Epithelial cell of prostate (primary cell): ENCODE measurements at places on chromosomes 13 and 19.

GRCh38 chr13:41456768-41457588 lies at the start of gene RGCC:
Gene RGCC (plus strand): TSS chr13:41457550. CDS start chr13:41457708, 158 bp downstream.
- DNase-seq = no peak

DNA sequence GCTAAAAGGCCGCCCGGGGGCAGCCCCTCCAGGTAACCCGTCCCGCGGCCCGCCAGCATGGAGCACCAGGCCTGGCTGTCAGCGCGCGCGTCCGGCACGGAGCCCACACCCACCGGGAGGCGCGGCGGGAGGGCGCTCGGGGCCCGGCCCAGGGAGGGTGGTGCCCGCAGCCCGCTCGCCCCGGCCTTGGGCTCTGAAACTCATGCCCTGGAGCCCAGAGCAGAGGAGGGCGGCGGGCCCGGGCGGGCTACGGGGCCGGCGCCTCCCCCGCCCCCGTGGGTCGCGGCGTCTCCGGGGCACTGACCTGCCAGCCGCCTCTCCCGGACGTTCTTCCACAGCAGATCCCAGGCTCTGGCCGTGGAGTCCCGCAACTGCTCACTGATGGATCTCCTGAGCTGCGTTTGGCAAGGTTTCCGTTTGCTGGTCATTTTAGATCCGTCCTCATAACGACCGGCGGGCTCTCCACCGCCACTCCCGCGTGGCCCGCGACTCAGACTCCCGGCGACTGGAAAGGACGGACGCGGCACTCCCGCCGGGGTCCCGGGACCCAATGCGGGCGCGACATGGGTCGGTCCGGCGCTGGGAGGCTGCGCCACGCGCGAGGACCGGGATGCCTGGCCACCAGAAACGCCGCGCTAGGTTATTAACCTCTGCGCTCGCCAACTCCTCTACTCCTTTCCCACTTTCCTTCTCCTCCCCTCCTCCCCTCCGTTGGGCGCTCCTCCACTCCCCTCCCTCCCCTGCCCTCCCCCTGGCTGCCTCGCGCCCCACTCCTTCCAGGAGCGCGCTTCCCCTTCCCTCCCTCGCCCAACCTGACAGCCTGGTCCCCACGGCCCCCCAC lies 64.7 kb upstream of the STARD13 start:
- DNase-seq = no peak

- DNase-seq = no peak
These were observed 21.8 kb downstream of the EVI5L start for GRCh38 chr19:7851623-7852500.

GRCh38 chr13:87302931-87303330 lies 368.2 kb upstream of the SLITRK5 start:
- no peak for DNase-seq

DNA sequence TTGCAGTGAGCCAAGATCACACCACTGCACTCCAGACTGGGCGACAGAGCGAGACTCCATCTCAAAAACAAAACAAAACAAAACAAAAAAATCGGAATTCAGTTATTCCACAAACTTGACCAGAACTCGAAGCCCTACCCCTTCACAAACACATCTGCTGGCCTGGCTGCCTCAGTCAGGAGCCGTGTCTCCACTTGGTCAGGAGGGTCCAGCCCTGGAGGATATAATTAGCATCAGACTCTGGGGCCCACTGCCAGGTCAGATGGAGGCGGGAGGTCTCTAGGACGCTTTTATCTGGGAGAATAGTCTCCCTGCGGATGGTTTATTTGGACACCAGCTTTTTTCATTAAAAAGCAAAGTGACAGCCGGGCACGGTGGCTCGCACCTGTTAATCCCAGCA lies 8.0 kb downstream of the ELL start:
- DNase-seq = no peak

- no peak for DNase-seq
These were observed 141.6 kb downstream of the RXFP2 start for GRCh38 chr13:31880851-31881494.

DNA sequence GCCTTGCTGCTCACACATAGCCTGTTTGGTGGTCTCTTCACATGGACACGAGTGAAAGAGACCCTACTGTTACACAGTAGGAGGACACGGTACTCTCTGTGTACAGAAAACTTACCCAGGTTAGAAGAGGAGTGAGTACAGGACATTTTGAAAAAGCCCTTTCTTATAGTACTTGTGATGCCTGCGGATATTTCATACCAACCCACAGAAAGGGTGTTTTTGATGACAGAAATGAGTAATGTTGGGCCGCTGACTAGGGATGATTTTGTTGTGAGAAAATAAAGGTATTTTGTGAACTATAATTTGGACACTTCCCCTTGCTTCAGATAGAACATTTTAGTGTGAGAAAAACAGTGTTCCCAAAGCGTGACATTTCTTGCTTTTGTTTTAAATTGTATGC lies 18.2 kb downstream of the NUDT15 start:
- DNase-seq = no peak

GRCh38 chr13:93286047-93286446 lies 59.4 kb downstream of the GPC6 start:
- DNase-seq = no peak

- DNase-seq = no peak
These were observed 140.2 kb downstream of the TNFSF13B start for GRCh38 chr13:108409730-108410129.

DNA sequence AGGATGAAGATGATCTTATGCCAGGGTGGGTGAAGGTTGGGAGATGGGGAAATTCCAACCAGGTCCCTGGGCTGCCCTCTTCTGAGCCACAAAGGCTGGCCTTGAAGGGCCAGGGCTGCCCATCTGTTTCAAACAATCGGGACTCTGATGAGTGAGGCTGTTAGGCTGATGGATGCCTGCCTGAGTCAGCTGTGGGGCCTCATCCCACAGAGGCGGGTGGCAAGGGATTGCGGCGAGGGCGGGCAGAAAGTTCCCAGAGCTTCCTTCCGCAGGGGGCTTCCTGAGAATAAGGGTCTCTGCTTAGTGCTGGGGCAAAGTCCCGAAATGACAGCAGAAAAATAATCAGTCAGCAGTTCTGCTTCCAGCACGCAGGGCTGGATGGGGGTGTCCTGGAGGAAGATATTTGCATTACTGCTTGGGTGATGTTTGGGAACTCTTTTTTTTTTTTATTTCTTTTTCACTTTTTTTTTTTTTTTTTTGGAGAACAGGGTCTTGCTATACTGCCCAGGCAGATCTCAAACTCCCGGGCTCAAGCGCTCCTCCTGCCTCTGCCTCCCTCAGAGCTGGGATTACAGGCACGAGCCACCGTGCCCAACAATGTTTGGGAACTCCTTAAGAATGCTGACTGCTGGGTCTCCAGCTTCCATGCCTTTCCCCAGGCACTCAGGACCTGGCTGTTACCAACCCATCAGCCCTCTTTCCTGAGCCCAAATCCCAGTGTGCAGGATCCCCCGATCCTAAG lies 14.1 kb downstream of the SH3GL1 start:
- DNase-seq = no peak

DNA sequence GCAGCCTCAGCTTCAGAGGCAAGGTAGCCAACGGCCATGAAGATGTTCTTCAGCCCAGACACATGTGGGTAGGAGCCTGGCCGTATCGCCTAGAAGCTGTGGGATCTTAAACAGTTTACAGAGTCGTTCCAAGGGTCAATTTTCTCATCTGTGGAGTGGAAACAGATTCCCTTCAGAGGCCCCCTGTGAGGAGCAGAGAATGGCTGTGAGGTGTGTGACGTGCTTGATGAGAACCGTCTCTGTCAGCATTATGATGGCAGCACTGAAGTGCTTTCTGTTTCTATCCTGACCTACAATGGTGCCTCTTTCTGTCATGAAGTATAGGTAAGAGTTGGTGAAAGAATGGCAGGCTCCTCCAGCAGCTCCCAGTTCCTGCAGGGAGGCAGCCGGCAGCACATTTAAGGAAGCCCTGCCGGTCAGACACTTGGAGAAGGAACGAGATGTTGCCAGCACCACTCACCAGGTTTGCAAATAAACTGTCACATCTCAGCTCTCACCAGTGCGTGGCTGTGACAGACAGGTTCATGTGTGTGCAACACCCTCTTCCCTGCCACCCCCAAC lies 277.3 kb downstream of the FOXO1 start:
- DNase-seq = no peak

DNA sequence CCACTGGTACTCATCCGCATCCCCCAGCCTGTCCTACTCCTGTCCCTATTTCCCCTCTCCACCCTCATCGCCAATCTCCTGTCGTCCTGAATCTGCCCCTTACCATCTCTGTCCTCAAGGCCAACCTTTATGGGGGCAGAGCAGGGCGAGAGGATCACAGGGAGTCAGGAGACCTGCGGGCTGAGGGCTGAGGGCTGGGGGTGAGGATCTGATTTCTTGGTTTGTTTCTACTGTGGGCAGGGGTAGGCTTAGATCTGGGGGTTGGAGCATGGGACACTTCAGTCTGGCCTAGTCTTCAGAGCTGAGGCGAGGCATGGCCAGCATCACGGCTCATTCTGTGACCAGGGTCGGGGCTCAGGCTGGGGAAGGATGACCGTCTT lies 16.5 kb upstream of the ERCC1 start:
- DNase-seq = no peak

DNA sequence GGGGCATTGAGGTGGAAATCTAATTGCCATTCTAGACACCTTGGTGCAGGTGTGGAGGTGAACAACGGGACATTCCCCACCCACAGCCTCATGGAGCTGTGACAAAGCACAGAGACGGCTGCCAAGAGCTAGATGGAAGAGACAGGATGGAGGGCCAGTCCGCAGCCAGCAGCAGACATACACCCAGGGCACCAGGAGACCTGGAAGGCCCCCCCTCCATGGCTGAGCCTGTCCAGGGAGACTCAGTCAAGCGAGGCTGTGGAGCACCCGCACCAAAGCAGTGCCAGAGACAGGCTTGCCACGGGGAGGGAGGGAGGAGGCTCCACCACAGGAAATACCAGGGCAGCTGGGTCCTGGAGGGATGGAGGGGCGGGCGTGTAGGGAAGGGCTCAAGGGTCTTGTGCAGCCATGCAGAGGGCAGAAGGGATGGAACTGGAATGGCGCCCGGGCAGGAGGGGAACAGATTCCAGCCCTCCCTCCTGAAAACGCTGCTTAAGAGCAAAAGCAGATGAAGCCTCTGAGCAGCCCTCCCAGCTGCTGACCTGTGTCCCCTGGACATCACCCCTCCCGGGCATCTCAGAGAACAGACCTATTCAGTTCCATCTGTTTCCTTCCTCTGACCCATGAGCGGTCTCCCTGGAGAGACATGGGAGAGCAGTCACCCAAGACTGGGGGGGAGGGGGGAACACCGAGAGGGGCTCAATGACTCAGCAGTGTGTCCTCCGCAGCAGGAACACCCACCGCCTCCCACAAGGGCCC lies 14.4 kb downstream of the EPS15L1 start:
- no peak for DNase-seq

GRCh38 chr13:109858319-109858718 lies 71.9 kb upstream of the IRS2 start:
- DNase-seq = peak; percentile 73

DNA sequence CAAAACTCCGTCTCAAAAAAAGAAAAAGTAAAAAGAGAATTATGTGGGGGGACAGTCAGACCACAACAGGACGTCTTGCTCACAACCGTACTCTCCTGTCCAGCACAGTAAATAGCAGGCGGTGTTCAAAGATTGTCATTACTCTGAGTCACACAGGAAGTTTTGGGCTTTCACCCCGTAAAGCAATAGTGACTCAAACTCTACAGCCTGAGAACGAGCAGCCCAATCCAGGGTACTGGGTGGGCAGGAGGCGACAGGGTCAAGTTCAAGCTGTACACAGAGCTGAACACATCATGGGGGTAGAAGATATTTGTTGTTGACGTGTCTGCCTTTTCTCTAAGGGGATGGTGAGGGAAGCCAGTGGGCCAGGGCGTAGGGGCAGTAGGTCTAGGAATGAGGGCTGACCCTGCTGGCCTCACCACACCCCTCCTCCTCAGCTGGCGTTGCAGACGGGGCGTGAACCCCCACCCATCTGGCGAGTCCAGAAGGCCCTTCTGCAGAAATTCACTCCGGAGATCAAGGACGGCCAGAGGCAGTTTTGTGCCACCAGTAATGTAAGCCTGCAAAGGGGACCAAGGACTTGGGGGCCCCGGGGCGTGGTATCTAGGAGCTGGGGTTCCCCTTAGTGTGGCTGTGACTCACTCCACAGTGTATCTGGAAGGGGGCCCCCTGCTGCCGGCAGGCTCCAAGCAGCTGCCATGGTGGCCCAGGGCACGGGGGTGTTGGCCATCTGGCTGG lies 23.3 kb downstream of the PRR12 start:
- peak; percentile 22 for DNase-seq

DNA sequence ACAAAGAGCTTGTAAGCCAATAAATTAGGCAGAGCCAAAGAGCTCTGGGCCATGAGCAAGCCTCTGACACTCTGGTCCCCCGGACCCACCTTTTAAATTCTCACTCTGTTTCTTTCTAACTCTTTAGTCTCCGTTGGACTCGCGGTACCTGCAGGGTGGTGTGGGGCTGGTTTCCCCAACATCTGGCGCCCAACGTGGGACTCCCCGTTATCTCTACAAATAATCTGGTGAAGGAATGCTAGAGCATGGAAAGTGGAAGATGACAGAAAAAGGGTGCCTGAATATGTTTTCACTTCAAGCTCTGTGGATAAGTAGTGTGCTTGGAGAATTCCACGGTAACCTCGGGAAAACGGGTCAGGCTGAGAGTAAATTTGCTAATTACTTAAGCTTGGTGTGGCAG lies 36.5 kb upstream of the CYP2B6 start:
- no peak for DNase-seq

DNA sequence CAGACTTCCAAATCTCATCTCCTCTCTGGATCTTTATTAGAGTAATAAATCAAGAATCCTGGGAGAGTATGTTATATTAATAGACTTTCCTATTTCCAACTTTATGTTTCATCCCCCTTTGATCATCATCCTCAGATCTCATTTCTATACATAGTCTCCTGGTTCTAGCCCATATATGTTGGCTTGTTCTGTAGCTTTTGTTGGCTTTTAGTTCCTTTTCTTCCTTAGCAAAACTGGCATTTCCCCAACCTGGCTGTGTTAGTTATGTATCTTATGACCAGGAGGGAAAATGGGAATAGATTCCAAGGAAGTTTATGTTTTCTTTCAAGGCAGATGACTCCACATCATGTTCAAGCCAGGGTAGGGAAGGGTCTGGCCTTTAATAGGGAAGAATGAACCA lies 2464.5 kb downstream of the PCDH9 start:
- DNase-seq = no peak

- no peak for DNase-seq
These were observed 799 bp upstream of the C1QTNF9B start for GRCh38 chr13:23898101-23898500.

DNA sequence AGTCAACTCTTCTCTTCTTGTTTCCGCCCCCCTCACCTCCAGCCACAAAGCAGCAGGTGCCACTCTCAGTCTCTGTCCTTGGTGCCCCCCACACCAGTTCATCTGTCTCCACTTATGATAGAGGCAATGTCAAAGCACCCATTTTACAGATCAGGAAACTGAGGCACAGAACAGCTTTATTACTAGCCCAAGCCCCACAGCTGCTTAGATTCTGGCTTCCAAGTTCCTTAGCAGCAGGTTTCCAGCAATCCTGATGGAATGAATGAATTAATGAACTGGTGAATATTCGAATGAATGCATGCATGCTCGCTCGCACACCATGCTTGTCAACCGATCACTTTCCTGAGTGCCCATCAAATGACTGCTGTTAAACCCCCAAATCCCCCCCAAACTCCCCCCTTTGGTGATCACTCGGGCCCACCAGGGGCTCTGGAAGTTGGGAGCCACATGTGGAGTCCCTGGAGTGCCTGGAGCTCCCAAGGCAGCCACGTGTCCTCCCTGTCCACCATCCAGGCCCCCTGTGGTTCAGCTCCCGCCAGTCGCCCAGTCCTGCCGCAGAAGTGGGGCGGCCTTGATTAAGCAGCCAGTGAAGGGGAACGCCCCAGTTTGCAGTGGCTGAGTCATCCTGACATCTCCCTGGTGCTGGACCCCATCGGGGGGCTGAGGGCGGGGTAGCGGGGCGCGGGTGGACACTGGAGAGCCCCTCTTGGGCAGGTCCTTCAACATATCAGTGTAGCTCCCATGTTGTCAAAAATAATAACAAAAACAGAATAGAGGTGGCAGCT lies 6.8 kb downstream of the PTPRS start:
- DNase-seq = no peak
